Left kidney (tissue), 8 donors: ENCODE measurements at places on chromosomes 4 and X. TPM values are rescaled to one million over a fixed set of nuclear protein-coding genes. Genes with fewer than 3 reads are reported as not detected.

Gene STK26
- polyA plus RNA-seq, result 12.3 TPM

Gene FRAS1
- 87.6 TPM for polyA plus RNA-seq

Gene MAP9
- polyA plus RNA-seq, result 35.3 TPM

Gene CRLF2
- 0.12 TPM for polyA plus RNA-seq

Gene AKAP4
- 0.07 TPM for polyA plus RNA-seq

Gene PAGE1
- not detected for polyA plus RNA-seq

Gene PCDH11X
- polyA plus RNA-seq, result 0.12 TPM

Gene CXCL5
- 0.12 TPM for polyA plus RNA-seq

Gene CXorf65
- polyA plus RNA-seq, result not detected

Gene SPANXA2
- not detected for polyA plus RNA-seq

Gene ZMAT1
- polyA plus RNA-seq, result 46.6 TPM

Gene FRG2
- polyA plus RNA-seq, result not detected
